ENCODE measurements at places on chromosomes 7 and 10.

DNA sequence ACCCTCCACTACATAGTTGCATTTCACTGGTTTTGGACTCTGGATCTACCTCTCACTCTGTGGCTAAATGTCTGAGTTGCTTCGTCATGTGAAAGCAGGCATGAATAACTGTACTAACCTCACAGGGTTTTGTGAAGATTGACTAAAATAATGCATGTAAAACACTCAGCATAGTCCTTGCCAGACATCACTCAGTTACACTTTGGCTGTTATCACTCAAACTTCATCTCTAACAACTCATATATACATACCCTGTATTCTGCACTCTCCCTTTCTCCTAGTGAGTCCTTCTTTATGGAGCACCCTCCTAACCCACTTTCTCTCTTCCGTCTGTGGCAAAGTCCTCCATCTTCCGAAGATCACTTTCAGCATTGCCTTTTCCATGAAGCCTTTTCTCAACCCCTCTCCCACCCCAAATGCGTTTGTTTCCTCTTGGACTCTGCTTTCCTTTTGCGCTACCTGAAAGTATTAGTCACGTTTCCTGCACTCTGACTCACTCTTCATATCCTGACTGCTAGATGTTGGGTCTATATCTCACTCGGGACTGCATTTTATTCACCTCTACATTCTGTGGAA, 72.6 kb downstream of the OSBPL3 start:
- peak; percentile 60 for DNase-seq

GRCh38 chr7:120353171-120353570, 80.2 kb downstream of the KCND2 start:
- no peak for DNase-seq

DNA sequence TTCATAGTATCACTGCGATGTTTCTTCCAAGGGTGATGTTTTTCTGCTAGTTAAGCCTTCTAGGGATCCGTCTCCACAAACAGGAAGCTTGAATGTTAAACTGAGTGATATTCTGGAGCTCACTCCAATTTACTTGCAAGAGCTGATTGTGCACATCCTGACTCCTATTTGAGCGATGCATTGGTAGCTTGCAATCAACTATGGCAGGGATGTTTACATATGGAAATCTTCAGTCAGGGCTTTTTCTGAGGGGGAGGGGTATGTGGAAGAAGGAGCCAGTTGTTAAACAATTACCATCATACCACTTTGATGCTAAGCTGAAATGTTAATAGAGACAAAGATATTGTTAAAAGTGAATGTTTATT, 43.2 kb upstream of the NXPH1 start:
- no peak for DNase-seq

- DNase-seq: no peak
Measured at GRCh38 chr7:111390000-111390399, 172.3 kb downstream of the IMMP2L start.

DNA sequence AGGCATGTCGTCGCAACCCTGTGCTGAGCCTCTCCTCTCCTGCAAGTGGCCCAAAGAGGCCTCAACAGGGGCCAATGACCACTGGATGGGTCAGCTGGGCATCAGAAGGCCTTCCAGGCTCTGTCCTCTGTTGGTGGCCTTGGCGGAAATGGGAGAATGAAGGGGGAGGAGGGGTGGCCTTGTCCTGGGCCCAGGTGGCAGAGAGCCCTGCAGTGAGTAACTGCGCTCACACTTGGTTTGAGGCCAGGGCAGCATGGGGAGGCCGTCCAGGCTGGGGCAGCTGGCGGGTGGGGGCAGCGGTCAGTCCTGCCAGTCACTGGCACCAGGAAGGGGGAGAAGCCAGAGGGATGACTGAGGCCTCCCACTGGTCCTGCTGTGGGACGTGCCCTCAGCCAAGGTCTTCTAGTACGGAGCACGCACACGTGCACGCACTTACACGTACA, 59.8 kb downstream of the LHPP start:
- DNase-seq: no peak

DNA sequence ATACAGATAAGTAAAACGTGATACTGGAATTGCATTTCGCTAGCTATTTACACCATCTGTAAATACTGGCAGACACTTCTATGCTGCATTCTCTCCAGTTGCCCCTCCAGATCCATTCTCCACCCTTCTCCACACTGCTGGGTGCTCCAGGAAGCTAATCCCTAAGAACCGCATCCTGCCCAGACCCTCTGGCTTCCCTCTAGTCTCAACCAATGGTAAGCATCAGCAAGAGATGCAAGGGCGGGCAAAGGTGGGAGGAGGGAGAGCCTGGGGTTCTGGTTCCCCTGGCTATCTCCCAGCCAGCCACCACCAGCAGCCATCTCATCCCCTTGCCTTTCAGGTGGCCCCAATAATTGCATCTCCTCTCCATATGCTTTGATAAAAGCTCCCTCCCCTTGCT, 84.4 kb downstream of the AMPH start:
- DNase-seq: no peak

DNA sequence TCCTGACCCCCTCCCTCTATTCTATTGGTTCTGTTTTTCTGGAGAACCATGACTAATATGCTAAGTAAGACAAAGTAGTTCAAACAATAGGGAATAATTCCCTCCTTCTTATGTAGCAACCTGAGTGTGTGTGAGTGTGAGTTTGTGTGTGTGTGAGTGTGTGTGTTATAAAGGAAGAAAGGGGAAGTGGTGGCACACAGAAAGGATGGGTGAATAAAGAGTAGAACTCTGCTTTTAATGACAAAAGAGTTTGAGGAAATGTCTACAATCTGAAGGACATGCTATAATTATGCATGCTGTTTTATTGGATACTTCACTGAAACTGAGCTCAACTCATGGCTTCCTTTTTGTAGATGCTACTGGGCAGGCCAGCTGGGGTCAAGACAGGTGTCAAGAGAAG, 489.5 kb downstream of the REEP3 start:
- no peak for DNase-seq

All from EH (cell line).